ENCODE measurements at places on chromosomes 4 and X. TPM values are rescaled to one million over a fixed set of nuclear protein-coding genes. Genes with fewer than 3 reads are reported as not detected.

The TRO gene
- total RNA-seq, result 7.9 TPM

GRCh38 chr4:84379917-84380641 lies 119.0 kb downstream of the NKX6-1 start:
- no peak for DNase-seq

The MAGEA6 gene
- total RNA-seq, result not detected

The TLR2 gene
- 1.1 TPM for total RNA-seq

DNA sequence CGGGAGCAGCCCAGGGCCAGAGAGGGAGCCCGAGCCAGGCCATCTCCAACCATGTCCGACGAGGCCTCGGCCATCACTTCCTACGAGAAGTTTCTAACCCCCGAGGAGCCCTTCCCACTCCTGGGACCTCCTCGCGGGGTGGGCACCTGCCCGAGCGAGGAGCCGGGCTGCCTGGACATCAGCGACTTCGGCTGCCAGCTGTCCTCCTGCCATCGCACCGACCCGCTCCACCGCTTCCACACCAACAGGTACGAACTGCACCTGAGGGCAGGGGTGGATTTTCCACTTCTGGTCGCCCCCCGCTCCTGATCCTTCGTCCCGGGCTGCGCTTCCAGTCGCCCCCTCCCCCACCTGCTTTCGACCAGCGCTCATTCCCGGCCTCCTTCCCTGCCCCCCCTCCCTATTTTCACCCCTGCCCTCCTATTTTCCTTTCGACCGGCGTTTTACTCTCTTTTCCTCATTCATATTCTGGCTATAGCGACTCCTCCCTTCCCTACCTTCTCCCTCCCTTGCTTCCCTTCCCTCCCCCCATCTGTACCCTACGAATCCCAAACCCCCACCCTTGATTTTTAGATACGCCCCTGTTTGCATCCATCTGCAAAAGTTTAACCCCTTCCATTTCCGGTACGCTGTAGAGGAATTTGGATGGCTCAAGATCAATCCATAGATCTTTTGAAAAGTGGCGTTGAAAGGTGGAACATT lies 633 bp downstream of the FAM199X start:
- DNase-seq, result no peak

DNA sequence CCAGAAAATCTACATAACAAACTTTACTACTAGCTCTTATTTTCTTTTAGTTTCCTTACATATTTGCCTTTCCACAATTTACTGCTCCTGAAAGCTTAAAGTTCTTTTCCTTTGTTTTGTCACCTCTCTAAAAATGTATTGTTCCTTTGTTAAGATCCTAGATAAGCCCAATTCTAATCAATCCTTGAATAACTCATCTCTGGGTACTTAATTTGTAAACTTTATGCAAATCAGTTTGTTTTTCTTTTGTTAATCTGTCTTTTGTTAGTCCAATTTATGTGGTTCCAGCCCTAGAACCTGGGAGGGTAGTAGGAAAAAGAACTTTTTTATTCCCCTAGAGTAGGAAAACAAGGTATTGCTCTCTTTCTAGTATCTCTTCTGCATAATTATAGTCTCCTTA lies 444.7 kb downstream of the PCDH10 start:
- no peak for DNase-seq

The PRR32 gene
- total RNA-seq, result not detected

The MAGEA10 gene
- not detected for total RNA-seq
